ENCODE measurements at places on chromosomes 16 and 17. TPM values are rescaled to one million over a fixed set of nuclear protein-coding genes. Genes with fewer than 3 reads are reported as not detected.
A peak's percentile ranks its signal among the peaks of the same experiment; 100 is the strongest.

Gene OTOP3
- total RNA-seq = not detected

GRCh38 chr16:84896847-84897246 is 77.1 kb downstream of the CRISPLD2 start:
- no peak overlapping the region for H3K27ac ChIP-seq
- H3K27me3 ChIP-seq = no peaks in the 10 kb centered on the region
- no peak overlapping the region for H3K4me3 ChIP-seq
- no peak for DNase-seq
- H3K4me1 ChIP-seq = peaks cover 4% of the 10 kb centered on the region

Gene DRC3
- total RNA-seq = 2.6 TPM

DNA sequence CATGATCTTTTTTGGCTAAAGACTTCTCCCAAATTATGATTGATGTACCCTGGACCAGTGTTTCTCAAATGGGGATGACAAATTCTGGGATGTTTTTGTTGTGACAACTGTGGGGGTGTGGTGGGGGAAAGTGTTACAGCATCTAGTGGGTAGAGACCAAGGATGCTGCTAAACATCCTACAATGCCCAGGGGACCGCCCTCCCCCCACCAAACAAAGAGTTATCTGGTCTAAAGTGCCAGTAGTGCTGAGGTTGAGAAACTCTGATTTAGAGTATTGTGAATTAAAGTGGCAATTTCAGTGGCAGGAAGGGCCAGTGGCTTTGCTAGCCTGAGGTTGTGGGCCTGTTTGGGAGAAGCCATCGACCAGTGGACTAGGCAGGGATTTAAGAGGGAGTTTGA is 33.3 kb downstream of the SLC47A2 start:
- H3K4me1 ChIP-seq = no peaks in the 10 kb centered on the region
- no peaks in the 10 kb centered on the region for H3K27me3 ChIP-seq
- H3K4me3 ChIP-seq = no peak overlapping the region
- DNase-seq = no peak
- no peak overlapping the region for H3K27ac ChIP-seq
- H3K36me3 ChIP-seq = no peaks in the 10 kb centered on the region

Gene CTRL
- total RNA-seq = 0.86 TPM

Gene DPEP1
- not detected for total RNA-seq

- no peaks in the 10 kb centered on the region for H3K27me3 ChIP-seq
- no peaks in the 10 kb centered on the region for H3K4me1 ChIP-seq
- H3K4me3 ChIP-seq = no peak overlapping the region
- DNase-seq = no peak
- H3K27ac ChIP-seq = no peak overlapping the region
- no peaks in the 10 kb centered on the region for H3K36me3 ChIP-seq
Observed at GRCh38 chr16:30797670-30798309, 10.8 kb upstream of the ZNF629 start.

DNA sequence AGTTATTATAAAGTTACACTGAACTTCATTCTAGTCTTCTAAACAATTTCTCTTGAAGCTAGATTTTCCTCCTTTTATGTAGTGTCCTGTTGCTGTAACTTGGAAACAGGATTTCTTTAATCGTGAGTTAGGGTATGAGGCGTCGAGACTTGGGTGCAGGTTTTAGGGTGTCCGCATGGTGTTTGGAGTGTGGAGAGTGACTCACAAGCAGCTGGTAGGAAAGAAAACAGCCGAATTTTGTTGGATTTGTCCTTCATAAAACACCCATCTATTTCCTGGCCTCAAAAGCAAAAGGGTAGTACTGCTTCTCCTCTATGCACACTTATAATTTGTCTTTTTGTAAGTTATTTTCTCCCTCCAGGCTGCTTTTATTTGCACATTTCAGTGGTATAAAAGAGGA is 1.6 kb downstream of the RPTOR start:
- H3K4me3 ChIP-seq = peak overlapping the region; percentile 83
- H3K4me1 ChIP-seq = peaks cover 31% of the 10 kb centered on the region
- no peak for DNase-seq
- no peaks in the 10 kb centered on the region for H3K36me3 ChIP-seq
- H3K27me3 ChIP-seq = no peaks in the 10 kb centered on the region
- no peak overlapping the region for H3K27ac ChIP-seq

- no peaks in the 10 kb centered on the region for H3K27me3 ChIP-seq
- H3K36me3 ChIP-seq = peaks cover 96% of the 10 kb centered on the region
- no peak for DNase-seq
- H3K27ac ChIP-seq = no peak overlapping the region
- peaks cover 8% of the 10 kb centered on the region for H3K4me1 ChIP-seq
Observed at GRCh38 chr17:27591986-27592385, 39.0 kb upstream of the LGALS9 start.

All from heart right ventricle (tissue), 16 donors.